IPS DF 6.9 (cell line): ENCODE measurements at places on chromosomes 3 and 15.

DNA sequence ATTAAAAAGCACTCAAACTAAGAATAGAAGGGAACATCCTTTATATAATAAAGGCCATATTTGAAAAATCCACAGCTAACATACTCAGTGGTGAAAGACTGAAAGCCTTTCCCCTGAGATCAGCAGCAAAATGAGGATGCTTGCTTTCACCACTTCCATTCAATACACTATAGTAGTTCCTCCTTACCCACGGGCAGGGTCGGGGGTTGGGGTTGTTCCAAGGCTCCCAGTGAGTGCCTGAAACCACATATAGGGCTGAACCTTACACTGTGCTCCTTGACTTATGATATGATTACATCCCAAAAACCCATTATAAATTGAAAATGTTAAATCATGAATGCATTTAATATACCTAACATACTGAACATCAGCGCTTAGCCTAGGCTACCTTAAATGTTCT lies 37.7 kb downstream of the ALDH1L1 start:
- H3K36me3 ChIP-seq, result no peaks in the 10 kb centered on the region
- no peaks in the 10 kb centered on the region for H3K27me3 ChIP-seq
- no peaks in the 10 kb centered on the region for H3K4me1 ChIP-seq

DNA sequence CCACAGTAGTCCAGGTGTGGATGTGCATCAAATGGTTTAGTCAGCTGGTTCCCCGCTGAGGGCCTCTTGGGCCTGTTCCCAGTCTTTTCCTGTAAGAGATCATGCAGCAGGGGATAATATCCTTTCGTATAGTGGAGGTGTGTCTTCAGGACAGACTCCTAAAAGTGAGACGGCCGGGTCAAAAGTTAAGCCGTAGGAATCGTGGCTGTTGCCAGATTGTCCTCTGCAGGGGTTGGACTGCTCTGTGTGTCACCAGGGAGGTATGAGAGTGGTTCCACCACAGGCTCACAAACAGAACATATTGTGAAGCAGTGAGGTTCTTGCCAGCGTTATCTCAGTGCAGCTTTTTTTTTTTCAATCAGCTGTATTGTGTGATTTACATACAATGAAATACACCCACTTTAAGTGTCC lies 95.0 kb downstream of the VGLL4 start:
- H3K4me1 ChIP-seq, result no peaks in the 10 kb centered on the region; the same call in 1 of the 2 replicates
- no peak overlapping the region for H3K4me3 ChIP-seq
- H3K27me3 ChIP-seq, result no peaks in the 10 kb centered on the region

GRCh38 chr3:35936571-35936970 lies 297.2 kb downstream of the ARPP21 start:
- H3K4me3 ChIP-seq, result no peak overlapping the region
- no peaks in the 10 kb centered on the region for H3K4me1 ChIP-seq
- no peak for DNase-seq
- no peaks in the 10 kb centered on the region for H3K27me3 ChIP-seq
- no peaks in the 10 kb centered on the region for H3K36me3 ChIP-seq

- H3K4me3 ChIP-seq, result peak within 1 kb of the TSS; percentile 18; the same call in 1 of the 2 replicates
- H3K36me3 ChIP-seq, result peaks cover 17% of the 10 kb centered on the region
- peaks cover 10% of the 10 kb centered on the region for H3K4me1 ChIP-seq
- H3K27ac ChIP-seq, result no peak within 1 kb of the TSS
- H3K27me3 ChIP-seq, result no peaks in the 10 kb centered on the region
These were observed at the start of gene COL7A1 for GRCh38 chr3:48595075-48595525. TSS of gene COL7A1 (minus strand) at chr3:48595329. CDS start at chr3:48595159, 170 bp downstream.

- H3K27ac ChIP-seq, result no peak overlapping the region
- H3K36me3 ChIP-seq, result no peaks in the 10 kb centered on the region
- no peaks in the 10 kb centered on the region for H3K27me3 ChIP-seq
- no peak overlapping the region for H3K4me3 ChIP-seq
- H3K4me1 ChIP-seq, result no peaks in the 10 kb centered on the region
- no peak for DNase-seq
These were observed 16.3 kb upstream of the CRTC3 start for GRCh38 chr15:90513448-90513847.

DNA sequence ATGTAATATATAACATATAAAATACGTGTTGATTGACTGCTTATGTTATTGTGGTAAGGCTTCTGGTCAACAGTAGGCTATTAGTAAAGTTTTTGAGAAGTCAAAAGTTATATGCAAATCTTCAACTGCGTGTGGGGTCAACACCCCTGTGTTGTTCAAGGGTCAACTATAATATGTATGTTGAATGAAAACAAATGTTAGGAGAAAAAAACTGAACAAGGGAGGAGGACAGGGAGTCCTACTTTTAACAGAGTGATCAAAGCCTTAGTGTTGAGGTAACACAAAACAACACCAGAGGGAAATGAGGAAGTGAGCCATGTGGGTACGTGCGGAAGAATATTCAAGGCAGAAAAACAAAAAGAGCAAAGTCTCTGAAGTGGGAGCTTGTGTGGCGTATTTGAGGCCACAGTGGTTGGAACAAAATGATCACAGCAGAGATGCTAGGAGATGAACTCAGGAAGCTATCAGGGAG lies 62.5 kb downstream of the SFMBT1 start:
- no peak overlapping the region for H3K27ac ChIP-seq
- no peaks in the 10 kb centered on the region for H3K27me3 ChIP-seq
- H3K4me1 ChIP-seq, result no peaks in the 10 kb centered on the region
- no peak overlapping the region for H3K4me3 ChIP-seq
- H3K36me3 ChIP-seq, result no peaks in the 10 kb centered on the region

DNA sequence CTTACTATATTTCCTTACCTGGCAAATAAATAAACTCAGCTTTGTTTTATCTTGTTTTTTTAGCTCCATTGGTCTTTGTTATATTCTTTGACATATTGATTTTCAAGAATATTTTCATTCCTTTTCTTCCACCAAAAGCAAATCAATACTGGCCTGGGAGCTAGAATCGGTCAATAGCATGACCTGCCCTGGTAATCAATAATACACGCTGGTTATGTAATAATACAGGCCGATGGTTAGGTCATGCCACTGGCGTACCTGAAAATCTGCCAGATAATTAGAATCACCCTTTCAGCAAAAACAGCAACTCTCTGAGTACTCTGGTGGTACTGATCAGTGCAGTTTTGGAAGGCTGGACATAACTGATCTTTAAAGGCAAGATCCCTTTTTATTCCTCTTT lies 39.9 kb downstream of the PEAK1 start:
- no peaks in the 10 kb centered on the region for H3K36me3 ChIP-seq
- no peak overlapping the region for H3K27ac ChIP-seq
- no peak for DNase-seq
- no peaks in the 10 kb centered on the region for H3K4me1 ChIP-seq
- H3K4me3 ChIP-seq, result no peak overlapping the region

- H3K27me3 ChIP-seq, result no peaks in the 10 kb centered on the region
- H3K4me1 ChIP-seq, result no peaks in the 10 kb centered on the region
- DNase-seq, result no peak
- H3K27ac ChIP-seq, result no peak overlapping the region
These were observed 3.7 kb upstream of the EFHB start for GRCh38 chr3:19937459-19938294.

GRCh38 chr3:112651071-112651470 lies 10.1 kb upstream of the CCDC80 start:
- H3K36me3 ChIP-seq, result no peaks in the 10 kb centered on the region
- no peak overlapping the region for H3K27ac ChIP-seq
- no peak overlapping the region for H3K4me3 ChIP-seq
- H3K27me3 ChIP-seq, result no peaks in the 10 kb centered on the region
- peaks cover 7% of the 10 kb centered on the region; the same call in 1 of the 2 replicates for H3K4me1 ChIP-seq

GRCh38 chr15:59039225-59039624 lies 51.8 kb downstream of the RNF111 start:
- no peaks in the 10 kb centered on the region for H3K27me3 ChIP-seq
- H3K4me1 ChIP-seq, result no peaks in the 10 kb centered on the region
- no peaks in the 10 kb centered on the region for H3K36me3 ChIP-seq
- H3K27ac ChIP-seq, result no peak overlapping the region
- no peak overlapping the region for H3K4me3 ChIP-seq

DNA sequence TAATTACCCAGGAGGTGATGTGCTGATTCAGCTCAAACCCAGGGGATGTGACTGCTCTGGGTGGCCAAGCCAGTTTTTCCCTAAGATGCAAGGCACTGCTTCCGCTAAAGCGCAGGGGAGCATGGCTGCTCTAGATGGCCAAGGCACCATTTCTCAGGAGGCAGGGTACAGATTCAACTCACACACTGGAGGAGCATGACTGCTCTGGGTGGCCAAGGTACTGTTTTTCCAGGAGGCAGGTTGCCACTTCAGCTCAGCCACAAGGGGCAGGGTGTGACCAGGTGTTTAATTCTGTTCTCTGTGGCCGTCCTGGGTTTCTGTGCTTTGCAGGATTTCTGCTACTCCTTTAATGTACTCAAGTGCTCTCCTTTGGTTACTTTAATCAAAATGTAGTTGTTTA lies 659.3 kb upstream of the ARRDC4 start:
- H3K4me1 ChIP-seq, result no peaks in the 10 kb centered on the region
- no peak overlapping the region for H3K4me3 ChIP-seq
- H3K27ac ChIP-seq, result no peak overlapping the region
- H3K27me3 ChIP-seq, result no peaks in the 10 kb centered on the region

DNA sequence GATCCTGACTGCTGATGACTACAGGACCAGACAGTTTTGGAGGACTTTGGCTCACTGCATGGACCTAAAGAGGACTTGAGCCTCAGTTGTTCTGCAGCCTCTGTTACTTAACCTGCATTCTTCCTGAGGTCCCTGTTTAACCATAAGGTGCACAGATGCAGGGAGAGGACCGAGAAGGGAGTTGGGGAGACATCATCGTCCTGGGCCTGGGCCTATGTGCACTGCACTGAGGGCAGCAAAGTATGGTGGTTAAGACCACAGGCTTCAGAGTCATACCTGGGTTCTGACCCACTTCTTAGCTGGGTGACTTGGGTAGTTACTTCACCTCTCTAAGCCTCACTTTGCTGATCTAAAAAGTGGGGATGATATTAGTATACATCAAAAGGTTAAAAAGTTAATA lies 21.9 kb downstream of the KY start:
- no peak for DNase-seq
- no peaks in the 10 kb centered on the region for H3K4me1 ChIP-seq
- H3K27me3 ChIP-seq, result no peaks in the 10 kb centered on the region
- no peaks in the 10 kb centered on the region for H3K36me3 ChIP-seq
- no peak overlapping the region for H3K27ac ChIP-seq

DNA sequence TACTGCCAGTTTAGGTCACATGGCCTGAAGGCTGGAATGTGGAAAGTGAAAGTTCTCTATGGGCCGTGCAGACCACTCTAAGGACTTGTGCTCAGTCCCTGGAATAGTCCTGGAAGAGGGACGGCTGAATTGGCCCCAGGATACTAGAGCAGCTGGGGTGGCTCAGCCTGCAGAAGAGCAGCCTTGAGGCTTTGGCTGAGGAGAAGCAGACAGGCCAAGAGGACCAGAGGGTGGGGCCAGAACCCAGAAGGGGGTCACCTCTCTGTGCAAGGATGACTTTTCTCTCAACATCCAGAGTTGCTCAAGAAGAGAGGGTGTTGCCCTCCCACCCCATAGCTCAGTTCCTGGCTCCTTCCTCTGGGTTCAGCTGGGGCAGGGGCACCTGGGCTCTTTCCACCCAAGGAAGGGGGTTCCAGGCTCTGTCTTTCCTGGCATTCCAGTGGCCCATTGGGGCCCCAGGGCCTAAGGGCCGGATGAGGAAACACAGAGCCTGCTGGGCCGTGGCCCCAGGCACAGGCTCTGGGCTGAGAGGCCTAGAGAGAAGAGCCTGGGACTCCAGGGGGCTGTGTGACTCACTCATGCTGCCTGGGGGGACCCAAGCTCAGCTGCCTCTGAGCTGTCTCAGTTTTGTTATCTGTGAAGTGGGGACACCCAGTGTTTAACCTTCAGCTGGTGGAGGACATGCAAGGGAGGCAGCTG lies 8.5 kb upstream of the FBLN2 start:
- DNase-seq, result no peak
- H3K4me1 ChIP-seq, result 0 out of 2 replicates have a peak, but pooled peaks cover 1% of the 10 kb centered on the region
- H3K4me3 ChIP-seq, result no peak overlapping the region
- H3K27me3 ChIP-seq, result no peaks in the 10 kb centered on the region
